ENCODE measurements at places on chromosomes 3 and 15.

DNA sequence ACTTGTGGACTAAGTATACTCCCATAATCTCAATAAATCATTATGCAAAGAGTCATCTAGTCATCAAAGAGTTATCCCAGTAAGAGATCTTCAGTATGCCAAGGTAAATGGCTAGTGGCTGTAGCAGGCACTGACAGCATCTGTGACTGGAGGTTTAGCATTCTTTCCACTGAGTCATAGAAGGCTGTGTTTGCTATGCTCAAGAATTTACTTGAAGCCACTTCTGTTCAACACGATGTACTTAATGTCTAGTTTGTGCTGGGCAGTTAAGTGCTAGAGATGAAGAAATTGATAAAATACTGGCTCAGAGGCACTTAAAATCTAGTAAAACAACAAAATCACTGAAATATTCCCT, 13.0 kb downstream of the ZBED2 start:
- no peak for DNase-seq

DNA sequence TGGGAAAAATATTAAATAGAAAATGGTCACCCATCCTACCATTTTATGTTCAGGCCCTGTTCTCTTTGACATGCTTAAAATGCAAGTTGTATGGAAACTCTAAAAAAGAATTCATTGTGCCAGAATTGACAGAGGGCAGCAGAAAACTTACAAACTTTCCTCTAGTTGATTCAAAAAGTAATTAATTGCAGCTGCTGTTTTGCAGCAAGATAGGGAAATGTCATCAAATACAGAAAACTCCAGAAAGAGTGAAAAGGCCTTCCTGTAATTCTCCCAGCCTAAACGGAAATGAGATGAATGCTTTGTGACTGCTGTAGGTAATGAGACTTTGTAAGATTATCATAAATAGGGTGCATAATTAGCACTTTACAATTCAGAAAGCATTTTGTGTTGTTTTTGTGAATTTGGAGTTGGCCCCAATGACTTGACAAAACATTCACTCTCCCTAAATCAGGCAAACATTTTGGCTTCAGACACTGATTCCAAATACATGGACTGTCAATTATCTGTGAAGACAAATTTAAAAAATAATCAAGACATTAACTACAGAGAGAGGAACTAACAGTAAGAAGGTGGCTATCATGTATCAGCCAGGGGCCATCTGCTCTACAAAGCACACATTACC, 861.8 kb downstream of the SQOR start:
- no peak for DNase-seq

DNA sequence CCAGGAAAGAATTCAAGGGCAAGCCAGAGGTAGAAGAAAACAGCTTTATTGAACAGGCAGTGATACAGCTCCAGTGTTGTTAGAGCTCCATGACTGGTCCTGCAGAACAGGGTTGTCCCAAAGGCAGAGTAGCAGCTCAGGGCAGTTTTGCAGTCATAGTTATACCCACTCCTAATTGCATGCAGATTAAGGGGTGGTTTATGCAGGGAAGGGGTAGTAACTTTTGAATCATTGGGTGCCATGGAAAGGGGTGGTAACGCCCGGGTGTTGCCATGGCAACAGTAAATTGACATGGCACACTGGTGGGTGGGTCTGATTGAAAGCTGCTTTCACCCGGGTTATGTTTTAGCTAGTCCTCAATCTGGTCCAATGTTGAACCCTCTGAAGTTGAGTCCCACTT, 9.7 kb upstream of the RAB6B start:
- DNase-seq: no peak

DNA sequence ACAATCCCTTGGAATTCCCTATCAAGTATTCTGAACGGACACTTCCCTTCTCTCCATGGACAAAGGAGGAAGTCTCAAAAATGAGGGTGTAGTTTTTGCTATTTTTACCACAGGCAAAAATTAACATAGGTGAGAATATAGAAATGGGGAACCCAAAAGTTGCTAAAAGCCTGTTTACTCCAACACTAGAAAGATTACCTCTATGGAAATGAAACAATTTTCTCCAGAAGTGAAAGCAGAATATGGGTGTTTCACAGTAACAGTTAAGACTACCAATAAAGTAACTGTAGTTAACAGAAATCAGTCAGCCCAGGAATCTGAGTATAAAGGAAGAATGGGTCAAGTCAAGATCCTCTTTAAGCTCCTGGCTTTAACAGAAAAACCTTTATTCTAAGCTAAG, 9.3 kb downstream of the TRA2B start:
- DNase-seq: no peak

GRCh38 chr3:129599607-129600006, 6.9 kb downstream of the PLXND1 start:
- DNase-seq: no peak

GRCh38 chr15:24954783-24955530, at the start of the genes SNRPN and SNURF:
Gene SNRPN, plus strand, starts transcription at chr15:24954987. Its CDS starts 19,467 bp downstream, at chr15:24974454.
Gene SNURF, plus strand, starts transcription at chr15:24954987. Its CDS starts 62 bp downstream, at chr15:24955049.
- peak; percentile 12 for DNase-seq

DNA sequence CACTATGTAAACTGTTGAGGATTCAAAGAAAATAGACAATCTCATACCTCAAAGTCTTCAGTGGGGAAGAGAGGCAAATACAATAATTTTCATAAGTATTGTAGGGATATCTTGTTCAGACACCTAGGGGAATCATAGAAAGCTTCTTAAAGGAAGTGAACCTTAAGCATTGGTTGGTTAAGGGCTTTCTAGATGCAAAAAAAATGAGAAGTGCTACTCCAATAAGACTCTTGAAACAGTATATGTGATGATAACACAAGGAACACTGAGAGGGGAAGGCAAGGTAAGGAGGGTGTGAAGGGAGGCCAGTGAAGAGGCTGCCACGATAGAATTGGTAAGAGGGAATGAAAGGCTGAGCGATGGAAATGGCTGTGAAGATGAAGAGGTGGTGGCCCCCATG, 104.1 kb downstream of the TPRG1 start:
- DNase-seq: no peak

DNA sequence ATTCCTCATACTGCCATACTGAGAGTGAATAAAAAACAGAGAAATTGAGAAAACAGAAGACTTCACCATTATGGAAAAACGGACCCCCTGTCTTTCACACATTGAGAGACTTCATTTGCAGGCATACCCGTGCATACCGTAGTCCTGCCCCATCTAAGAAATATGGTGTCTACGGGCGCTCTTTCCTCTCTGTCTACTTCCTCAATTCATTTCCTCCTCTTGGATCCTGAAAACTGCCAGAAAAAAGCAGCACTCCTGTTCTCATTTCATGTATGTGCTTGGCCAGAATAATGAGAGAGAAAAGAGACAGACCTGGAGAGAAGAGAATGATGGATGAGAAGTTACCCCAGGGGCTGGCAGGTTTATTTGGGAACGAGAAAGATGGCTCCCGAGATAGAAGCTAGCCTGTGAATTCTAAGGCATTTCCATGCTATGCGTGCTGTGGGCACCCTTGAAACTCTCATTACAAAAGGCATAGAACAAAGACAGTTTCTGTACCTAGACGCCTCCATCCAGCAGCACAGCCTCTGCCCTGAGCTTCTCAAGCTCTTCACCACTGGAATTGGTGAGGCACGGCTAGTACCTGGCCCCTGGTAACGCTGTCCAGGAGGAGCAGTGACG, 62.5 kb upstream of the EPHB3 start:
- no peak for DNase-seq
